Right cardiac atrium (tissue), 5 donors: ENCODE measurements at places on chromosomes 16 and 17.

GRCh38 chr16:1940273-1941161, 2.5 kb downstream of the MSRB1 start:
- DNase-seq: no peak

- no peak for DNase-seq
These were observed 22.1 kb upstream of the MSI2 start for GRCh38 chr17:57234061-57234738.

DNA sequence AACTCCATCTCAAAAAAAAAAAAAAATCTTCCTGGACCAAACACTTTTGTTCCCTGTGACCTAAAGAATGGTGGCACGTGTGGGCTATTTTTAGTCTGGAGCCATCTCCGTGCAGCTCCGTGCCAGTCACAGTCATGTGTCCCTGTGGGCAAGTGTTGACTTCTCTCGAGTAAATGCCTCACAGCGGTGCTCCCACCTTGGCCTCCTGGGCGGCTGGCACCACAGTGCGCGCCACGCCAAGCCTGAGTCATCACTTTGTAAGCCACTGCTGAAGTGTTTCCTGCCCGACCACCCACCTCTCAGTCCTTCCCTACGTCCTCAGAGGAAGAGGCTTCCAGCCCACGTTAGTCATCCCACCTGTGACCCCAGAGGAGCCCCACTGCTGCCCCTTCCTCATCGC, 10.9 kb upstream of the HEXD start:
- DNase-seq: no peak

- no peak for DNase-seq
These were observed 97.0 kb downstream of the CMC2 start for GRCh38 chr16:80909720-80910119.

GRCh38 chr17:77188084-77189066, 47.6 kb downstream of the SEC14L1 start:
- no peak for DNase-seq

DNA sequence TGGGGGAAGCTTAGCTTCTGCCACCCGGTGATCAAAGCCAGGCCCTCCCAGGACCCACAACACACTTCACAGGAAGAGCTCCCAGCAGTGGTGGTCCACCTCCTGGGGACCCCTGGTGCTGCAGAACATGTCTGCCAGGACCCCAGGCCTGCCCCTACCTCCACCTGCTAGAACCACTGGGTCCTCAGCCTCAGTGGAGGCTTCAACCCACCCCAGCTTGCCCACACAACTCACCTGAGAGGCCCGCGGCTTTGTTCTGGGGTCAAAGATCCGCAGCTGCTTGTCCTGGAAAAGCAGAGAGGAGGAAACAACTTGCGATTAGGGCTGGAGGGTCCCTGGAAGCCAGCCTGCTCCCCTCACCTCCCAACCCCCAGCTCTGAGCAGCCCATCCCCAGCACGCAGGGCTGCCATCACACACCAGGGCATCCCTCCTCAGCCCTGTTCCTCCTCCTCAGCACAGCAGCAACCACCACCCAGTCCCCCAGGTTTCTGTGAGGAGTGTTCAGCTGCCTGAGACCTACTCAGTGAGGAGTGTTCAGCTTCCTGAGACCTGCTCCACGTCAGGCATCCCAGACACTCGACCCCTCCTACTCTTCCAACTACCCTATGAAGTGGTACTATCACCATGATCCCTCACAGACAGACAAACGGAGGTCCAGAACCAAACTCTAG, 21.2 kb downstream of the CORO7 start:
- DNase-seq: no peak

DNA sequence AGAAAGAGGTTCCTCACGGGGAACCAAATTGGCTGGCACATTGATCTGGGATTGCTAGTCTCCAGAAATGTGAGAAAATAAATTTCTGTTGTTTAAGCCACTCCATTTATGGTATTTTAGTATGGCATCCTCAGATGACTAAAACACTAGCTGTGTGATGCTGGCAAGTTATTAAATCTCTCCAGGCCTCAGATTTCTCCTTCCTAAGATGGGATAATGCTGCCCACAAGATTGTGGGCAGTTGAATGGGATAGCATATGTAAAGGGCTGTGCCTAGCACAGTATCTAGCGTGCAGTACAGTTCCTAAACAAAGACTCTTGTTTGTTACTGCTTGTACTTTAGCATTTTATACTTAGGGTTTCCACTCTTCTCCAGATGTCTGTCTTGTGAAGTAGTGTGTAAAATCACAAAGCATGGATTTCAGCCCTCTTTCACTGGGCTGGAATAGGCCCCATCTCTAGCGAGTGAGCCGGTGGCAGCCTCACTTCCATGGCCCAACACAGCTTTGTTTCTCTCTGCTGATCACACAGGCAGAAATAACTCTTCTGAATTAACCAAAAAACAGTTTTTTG, 38.2 kb upstream of the PHAF1 start:
- no peak for DNase-seq

DNA sequence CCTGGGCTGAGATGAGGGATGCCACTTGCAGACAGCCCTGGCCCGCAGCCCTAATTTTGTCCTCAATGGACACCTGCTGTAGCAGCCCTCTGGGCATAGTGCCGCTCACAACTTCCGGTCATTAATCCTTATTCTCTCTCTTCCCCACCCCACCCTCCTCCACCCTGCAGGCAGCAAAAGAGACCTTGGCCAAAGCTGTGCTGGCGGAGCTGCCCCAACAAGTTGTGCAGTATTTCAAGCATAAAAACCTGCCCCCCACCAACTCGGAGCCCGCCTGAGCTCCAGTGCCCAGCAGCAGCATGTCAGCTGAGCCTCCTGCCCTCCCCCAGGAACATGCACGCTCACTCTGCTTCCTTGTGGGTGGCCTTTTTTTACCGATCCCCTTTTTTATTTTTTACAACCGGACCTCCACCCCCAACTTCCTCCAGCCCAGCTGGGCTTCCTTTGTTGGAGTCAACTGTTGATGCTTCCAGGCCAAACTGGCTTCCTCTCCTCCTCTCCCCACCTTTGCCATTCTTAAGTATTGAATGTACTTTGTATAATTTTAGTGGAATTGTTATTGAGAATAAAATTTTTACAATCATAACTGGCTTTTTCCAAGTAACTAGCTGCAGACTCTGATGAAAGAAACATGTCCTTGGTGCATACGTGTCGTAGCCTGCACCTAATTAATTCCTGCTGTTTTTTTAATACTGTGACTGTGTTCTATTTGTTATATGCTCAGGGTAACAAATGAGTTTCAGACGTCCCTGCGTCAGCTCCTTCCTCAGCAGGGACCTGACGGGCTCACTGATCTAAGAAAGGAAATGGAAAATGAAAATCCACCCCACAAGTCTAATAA, 38.2 kb downstream of the PSME3IP1 start:
- DNase-seq: peak; percentile 69

DNA sequence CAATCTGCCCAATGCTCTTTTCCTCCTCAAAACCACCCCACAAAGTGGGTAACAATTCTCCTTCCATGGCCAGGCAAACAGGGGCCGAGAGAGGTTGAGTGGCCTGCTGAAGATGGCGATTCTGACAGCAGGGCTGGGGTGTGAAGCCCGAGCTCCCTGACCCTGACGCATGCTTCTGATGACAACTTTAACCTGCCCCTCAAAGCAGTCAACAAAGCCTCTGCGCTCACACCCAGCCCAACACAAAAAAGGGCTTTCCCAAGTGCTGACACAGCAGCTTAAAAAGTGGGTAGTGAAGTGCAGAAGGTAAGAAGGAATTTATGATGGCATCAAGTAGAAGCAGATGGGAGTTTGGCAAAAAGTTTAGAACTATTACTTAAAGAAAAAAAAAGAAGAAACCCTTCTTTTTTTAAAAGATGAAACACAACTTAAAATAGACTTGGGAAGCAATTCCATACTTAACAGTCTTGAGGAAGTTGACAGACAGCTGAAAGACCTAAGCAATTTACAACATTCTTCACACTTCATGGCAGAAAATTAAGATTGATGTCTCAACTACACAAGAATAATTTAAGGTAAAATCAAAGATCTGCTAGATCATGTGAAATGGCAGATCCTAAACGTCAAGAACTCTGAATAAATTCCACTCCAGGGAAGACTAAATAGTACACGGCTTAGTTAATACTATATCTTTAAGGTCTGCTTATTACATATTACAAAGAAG, 133.9 kb downstream of the PARN start:
- DNase-seq: no peak

DNA sequence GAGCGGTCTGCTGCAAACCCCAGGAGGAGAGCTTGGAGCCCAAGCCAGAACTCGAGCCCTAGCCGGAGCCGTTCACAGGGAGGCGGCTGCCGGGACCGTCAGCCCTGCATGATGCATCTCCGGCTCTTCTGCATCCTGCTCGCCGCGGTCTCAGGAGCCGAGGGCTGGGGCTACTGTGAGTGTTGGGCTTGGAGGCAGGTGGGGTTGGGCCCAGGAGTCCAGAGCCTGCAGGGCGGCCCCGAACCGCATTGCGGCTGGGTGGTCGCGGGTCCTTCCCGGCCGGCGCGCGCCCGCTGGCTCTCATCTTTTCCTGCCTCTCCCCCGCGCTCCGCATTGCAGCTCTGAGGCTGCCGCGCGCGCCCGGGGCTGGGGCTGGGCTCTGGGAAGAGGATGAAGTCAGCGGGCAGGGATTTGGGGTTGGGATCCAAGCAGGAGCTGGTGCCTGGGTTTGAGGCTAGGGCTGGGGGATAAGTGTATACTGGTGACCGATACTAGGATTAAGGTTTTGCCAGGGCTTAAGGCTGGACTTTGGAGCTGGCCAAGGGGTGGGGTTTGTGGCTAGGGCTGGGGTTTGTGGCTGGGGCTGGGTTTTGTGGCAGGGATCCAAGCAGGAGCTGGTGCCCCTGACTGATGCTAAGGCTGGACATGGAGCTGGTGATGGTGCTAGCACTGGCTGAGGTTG, 532 bp downstream of the CNTNAP1 start:
- peak; percentile 79 for DNase-seq

- DNase-seq: peak; percentile 100
These were observed at the start of gene FBRS for GRCh38 chr16:30657866-30658730. TSS of gene FBRS (plus strand) at chr16:30658431. CDS start at chr16:30659519, 1,088 bp downstream.

DNA sequence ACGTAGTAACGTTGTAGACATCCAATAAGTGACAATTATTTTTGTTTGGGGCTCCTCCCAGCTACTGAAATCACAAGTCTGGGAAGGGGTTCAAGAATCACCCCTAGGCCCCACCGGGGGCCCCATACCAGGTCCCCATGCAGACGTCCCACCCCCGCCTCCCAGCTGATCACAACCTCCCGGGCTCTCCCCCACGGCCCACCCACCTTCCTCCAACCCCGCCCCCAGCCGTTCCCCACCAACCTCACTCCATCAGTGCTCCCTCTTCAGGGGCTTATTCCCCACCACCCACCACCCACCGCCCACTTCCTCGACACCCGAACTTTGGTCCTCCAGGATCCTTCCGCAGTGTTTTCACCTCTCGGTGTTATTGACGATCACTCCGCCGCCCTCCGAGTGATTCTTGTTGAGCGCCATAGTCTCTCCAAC, 240 bp downstream of the WBP2 start:
- DNase-seq: no peak
